ENCODE measurements at places on chromosomes 3 and 15.
A peak's percentile ranks its signal among the peaks of the same experiment; 100 is the strongest.

- peak; percentile 92 for DNase-seq
Measured at GRCh38 chr15:84748274-84749110, at the start of gene ZNF592. TSS of gene ZNF592 (plus strand) at chr15:84748592. CDS start at chr15:84782676, 34,084 bp downstream.

GRCh38 chr3:48561045-48561736, 2.4 kb downstream of the UCN2 start:
- peak; percentile 77 for DNase-seq

GRCh38 chr3:150871192-150871591, 34.0 kb downstream of the MINDY4B start:
- DNase-seq: no peak

GRCh38 chr15:60000824-60001609, 3.1 kb upstream of the FOXB1 start:
- no peak for DNase-seq

- DNase-seq: no peak
Measured at GRCh38 chr15:91108421-91108820, 8.4 kb downstream of the SV2B start.

GRCh38 chr15:41498657-41499056, 5.0 kb downstream of the ITPKA start:
- no peak for DNase-seq

DNA sequence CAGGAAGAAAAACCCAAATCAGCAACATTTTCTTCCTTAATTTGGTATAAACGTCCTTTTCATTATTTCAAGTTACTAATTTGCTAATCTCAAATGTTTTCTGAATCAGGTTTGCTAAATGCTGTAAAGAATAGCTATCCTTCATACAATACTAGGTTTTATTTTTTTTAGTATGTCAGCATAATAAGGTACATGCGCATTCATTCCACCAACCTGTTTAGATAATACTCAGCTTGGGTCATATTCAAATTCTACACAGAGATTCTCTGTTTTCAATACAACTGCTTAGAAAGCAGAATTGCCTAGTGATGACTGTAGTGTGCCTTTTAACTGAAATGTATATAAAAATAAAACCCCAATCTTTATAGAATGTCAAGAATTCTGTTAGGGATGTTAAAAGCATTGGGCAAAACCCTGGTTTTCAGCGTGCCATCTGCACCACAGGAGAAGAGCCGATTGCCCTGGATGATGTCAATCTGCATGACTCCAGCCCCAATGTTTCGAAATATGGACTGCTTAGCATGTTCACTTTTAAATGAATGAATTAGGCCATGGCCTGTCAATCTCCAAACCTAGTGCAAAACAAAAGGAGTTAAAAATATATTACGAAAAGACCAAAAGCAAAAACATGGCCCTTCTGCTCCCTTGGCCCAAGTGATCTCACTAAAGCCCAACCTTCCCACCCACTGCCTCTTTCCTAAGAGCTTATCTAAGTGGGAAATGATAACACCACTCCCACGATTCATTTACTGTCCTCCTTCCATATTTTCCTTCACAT, 107.4 kb downstream of the GLDN start:
- no peak for DNase-seq

GRCh38 chr3:126845920-126846715, 136.8 kb upstream of the PLXNA1 start:
- DNase-seq: no peak

GRCh38 chr15:57189466-57189865, 186.8 kb upstream of the CGNL1 start:
- DNase-seq: no peak

DNA sequence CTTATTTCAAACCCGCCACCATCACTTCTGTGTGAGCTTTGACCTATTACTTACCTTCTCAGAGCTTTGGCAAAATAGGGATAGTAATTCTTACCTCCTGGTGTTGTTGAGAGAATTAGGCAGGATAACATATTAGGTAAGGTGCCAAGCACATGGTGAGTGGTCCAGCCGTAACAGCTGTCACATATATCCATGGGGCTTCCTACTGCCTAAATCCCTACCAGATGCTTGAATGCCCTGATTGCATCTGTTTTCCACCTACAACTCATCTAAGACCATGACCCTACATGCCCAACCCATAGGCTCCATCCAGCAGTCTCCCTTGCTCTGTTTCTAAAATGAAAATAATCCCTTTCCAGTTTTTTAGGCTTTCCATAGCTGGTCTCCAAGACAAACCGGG, 162.3 kb upstream of the NR2E3 start:
- no peak for DNase-seq

Measured in Right ventricle myocardium superior (tissue), 1 donor.